ENCODE measurements at places on chromosomes 5 and 9. TPM values are rescaled to one million over a fixed set of nuclear protein-coding genes. Genes with fewer than 3 reads are reported as not detected.

NOTCH1 gene
- 101 TPM for total RNA-seq

TLX3 gene
- total RNA-seq, result not detected

MZB1 gene
- total RNA-seq, result 10.2 TPM

GRCh38 chr9:137294091-137294680, 7.9 kb downstream of the NRARP start:
- peak; percentile 85 for DNase-seq

DNA sequence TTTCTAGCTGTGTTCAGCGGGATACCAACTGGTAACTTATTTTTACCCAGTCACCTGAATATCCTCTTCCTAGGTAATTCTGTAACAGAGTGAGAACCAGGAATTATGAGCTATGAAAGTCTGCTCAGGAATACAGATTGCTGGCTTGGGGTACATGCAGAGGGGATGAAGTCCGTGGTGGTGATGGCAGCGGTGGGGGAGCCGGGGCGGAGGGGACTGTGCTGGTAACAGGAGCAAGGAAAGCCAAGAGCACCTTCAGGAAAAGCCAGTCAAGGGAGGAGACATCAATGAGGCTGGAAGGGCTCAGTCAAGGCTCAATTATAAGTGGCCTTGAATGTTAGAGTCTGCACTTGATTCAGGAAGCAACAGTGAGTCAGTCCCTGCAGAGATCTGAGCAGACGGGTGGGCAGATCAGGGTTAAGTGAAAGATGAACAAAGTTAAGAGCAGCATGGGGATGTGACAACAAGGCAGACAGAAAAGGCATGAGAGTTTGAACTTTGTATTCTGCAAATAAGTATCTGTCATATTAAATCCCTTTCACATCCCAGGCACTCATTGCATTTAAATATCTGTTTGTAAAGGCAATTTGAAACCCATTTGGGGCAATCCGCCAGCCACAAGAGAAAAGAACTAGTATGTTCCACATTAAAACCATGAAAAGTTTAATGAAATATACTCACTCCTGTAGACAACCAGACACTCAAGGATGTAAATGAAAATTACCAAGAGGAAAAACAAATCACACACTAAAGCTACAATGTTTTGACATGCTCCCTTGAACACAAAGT, 101.2 kb downstream of the TTC39B start:
- no peak for DNase-seq

DNA sequence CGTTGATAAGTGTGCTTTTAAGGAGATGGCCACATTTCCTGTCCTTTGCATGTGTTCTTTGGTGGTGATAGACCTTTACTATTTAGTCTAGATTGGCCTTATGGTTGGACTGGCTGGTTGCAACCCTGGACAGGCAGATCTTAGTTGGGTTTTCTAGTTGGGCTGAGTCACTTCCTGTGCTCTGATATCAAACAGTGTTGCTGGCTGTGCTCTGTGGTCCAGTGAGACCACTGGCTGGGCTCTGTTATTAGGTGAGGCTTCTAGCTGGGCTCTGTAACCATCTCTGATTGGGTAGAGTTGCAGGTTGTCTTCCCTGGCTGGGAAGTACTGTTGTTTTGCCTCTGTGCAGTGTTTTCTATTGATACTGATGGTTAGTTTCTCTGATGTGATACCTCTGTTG, 432.5 kb downstream of the LRRC70 start:
- DNase-seq, result no peak

DNA sequence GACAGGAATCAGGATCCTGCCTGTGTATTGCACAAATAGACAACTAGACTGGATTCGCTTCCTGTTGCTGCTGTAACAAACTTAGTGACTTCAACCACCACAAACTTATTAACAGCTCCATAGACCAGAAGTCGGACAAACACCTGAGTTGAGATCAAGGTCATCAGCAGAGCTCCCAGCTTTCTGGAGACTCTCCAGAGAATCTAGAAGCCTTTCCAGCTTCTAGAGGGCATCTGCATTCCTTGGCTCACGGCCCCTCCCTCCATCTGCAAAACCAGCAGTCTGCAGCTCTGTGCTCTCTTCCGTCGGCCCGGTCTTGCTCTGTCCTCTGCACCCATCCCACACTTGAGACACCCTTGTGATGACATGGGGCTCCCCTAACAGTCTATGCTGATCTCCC, 99.1 kb downstream of the KCNT1 start:
- DNase-seq, result no peak

- DNase-seq, result no peak
Measured at GRCh38 chr5:30034870-30035269, 1158.6 kb upstream of the CDH6 start.

GRCh38 chr9:98790134-98790841, 6.1 kb downstream of the ANKS6 start:
- DNase-seq, result no peak

GRCh38 chr5:38330207-38330606, 71.8 kb downstream of the EGFLAM start:
- no peak for DNase-seq

All from mucosa of descending colon (tissue), 3 donors.